ENCODE measurements at places on chromosomes 1 and 21. TPM values are rescaled to one million over a fixed set of nuclear protein-coding genes. Genes with fewer than 3 reads are reported as not detected.

Gene TYW3
- 0.04 TPM for total RNA-seq

Gene HSD3B2
- total RNA-seq: 3.4 TPM

Gene S100A16
- total RNA-seq: 103 TPM

Gene RASSF5
- total RNA-seq: 2.0 TPM

Gene SSX2IP
- 38.0 TPM for total RNA-seq

Gene KRTAP19-1
- not detected for total RNA-seq

Gene BATF3
- total RNA-seq: not detected

Gene C8A
- total RNA-seq: 5.8 TPM

Gene NIBAN1
- total RNA-seq: 11.1 TPM

Gene C1orf116
- total RNA-seq: 18.3 TPM

Gene ATP6V1G3
- not detected for total RNA-seq

Gene FCGR2B
- total RNA-seq: 0.52 TPM

Gene MX1
- total RNA-seq: 26.6 TPM

Gene RIPK4
- 32.8 TPM for total RNA-seq

Gene LAMB3
- total RNA-seq: 63.7 TPM

Gene MAP10
- 5.7 TPM for total RNA-seq

Gene ALX3
- 1.6 TPM for total RNA-seq

Gene SLC6A9
- total RNA-seq: 14.6 TPM

Gene BRDT
- total RNA-seq: not detected

Gene KCNA2
- 0.40 TPM for total RNA-seq

Gene KPRP
- total RNA-seq: not detected

Gene URB2
- total RNA-seq: 7.2 TPM

Gene KCNJ10
- total RNA-seq: not detected

Gene LIN28A
- 0.43 TPM for total RNA-seq
